Stimulated activated CD4-positive, alpha-beta T cell treated with anti-CD3 and anti-CD28 coated beads, Interleukin-1b, Interleukin-23, amount 100 ng/mL, for 1 hour (primary cell): ENCODE measurements at places on chromosomes 7 and 10.

GRCh38 chr7:157708919-157709295 lies 372.1 kb downstream of the DNAJB6 start:
- no peak for DNase-seq

DNA sequence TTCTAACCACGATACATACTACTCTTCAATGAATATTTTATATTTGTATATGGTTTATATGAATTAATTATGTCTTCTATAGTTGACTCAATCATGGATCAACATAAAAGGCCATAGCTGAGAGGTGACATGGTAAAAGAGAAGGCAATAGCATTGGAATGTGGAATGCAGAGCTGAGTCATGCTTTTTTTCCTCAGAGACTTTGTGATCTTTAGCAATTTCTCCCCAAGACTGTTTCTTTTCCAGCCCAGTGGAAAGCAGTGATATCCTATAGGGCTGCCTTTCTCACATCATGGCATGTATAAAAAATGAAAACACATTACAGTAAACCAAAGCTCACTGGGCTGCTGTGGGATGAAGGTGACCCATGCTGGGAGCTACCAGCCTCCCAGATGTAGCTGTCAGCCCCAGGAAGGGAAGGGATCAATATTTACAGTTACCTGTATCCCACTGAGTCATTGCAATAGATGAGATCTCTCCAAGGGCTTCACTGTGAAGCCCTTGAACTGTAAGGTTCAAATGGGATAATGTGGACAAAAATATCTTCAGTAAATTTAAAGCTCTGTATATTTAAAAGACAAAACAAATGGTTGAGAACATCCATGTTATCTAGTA lies 30.2 kb downstream of the SLC39A12 start:
- no peak for DNase-seq

DNA sequence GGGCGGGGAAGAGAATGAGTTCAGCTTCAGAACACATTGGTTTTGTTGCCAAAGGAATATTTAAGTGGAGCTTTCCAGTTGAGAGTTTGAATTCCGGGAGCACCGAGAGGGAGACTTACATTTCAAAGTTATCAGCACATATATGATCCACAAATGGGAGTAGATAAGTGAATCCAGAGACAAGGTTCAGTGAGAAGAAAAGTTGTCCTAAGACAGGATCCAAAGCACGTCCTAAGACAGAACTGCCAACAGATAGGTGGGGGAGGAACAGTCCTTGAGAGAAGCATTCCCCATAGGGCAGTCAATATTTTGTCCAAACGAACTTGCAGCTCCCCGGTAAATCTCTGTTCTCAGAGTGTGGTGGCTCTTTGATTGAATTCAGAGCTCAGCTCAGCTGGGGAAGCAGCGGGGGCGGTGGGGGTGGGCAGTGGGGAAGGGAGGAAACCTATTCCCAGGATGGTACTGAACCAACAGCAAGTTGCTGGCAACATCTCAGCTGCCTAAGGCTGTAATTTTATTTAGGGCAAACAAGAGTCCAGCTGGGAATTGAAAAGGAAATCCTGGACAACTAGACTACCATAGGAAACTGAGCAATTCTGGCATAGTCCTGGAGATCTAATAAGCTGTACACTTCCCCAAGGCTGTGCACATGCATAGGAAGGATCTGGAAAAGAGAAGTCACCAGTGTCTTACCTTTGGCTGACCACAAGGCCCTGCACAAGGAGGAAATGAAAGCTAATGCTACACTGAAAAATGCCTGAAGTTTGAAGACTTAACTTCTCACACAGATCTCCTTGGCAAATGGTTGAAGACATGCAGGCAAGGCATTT lies 94.2 kb upstream of the CXCL12 start:
- no peak for DNase-seq

GRCh38 chr7:29194594-29195427 lies at the start of gene CHN2:
TSS of gene CHN2 (plus strand) at chr7:29194775.
- no peak for DNase-seq

DNA sequence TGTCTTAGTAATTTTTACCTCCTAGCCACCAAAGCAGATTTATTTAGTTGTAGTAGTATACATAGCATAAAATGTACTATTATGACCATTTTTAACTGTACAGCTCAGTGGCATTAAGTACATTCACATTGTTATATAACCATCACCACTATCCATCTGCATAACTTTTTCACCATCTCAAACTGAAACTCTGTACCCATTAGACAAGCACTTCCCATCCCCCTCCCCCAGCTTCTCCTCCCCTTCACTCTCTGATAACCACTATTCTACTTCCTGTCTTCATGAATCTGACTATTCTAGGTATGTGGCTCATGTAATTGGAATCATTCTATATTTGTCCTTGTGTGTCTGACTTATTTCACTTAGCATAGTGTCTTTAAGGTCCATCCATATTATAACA lies 71.9 kb downstream of the MRPL32 start:
- no peak for DNase-seq

DNA sequence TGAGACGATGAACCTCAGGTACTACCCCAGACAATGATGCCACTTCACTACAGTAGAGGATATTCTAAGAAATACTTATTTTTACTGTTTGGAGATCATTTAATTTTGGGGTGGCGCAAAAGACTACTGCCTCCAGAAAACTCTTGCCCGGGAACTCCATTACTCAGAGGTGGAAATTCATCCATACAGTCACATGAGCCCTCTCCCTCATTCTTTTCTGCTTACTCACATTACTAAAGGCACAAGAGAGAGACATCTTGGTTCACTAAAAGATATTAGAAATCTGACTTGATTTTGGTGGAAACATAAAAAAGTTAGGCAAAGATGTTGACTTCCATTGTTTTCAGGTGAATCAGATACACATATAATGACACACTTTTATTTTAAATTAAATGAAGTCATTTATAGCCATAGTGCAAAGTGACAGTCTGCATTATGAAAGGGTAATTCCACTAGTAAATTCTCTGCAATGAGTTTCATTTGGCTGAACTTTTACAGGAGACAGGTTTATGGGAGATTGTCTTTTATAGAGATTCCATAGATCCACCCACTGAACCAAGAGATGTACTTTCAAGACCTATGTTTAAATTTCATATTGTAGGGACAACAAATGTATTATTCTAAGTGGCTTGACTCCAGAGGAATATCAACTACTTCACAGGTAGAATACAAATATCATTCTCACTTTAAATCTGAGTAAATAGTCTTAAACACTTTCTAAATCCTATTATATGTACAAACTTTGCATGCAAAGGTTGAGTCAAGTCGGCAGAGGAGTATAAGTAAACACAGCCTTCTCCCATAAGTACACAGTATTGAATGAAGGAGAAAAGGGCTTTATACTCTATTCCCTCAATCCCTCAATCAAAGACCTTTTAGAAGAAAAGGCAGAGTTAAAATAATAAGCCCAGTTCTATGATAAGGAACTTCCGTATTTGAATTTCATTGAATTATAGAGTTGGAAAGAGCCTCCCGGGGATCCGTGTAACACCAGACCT lies 18.8 kb downstream of the NEBL start:
- no peak for DNase-seq

GRCh38 chr7:108486291-108486966 lies 30.2 kb upstream of the NRCAM start:
- no peak for DNase-seq

- DNase-seq, result no peak
Observed at GRCh38 chr7:115005953-115006352, 84.1 kb downstream of the MDFIC start.

DNA sequence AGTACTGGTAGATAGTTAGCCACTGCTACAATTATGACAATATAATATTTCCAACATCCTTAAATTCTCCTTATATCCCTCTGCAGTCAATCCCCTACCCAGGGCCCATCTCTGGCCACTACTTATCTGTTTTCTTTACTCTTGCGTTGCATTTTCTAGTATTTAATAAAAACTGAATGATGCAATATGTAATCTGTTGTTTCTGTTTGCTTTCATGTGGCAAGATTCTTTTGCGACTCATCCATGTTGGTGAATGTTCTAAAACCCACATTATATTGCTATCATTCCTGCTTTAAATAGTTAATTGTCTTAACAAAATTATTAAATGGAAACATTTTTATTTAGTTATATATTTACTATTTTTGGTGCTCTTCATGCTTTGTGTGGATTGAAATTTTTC lies 338.5 kb downstream of the MDFIC start:
- no peak for DNase-seq

DNA sequence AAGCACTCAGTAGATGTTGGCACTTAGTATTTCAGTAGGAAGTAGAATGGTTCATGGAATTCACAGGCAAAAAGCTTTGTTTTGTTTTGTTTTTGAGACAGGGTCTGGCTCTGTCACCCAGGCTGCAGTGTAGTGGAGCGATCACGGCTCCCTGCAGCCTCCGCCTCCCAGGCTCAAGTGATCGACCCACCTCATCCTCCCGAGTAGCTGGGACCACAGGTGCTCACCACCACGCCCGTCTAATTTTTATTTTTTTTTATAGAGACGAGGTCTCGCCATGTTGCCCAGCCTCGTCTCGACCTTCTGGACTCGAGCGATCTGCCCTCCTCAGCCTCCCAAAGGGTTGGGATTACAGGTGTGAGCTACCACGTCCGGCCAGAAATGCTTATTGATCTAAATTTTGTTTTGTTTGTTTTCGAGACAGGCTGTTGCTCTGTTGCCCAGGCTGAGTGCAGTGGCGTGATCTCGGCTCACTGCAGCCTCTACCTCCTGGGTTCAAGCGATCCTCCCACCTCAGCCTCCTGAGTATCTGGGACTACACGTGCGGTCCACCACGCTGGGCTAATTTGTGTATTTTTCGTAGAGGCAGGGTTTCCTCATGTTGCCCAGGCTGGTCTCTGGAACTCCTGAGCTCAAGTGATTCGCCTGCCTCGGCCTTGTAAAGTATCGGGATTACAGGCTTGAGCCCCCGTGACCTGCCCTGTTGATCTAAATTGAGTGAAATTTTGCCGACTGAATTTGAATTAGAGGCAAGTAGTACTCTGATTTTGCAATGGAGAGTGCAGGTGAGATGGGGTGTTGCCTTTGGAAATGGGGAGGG lies 1.7 kb downstream of the GLRX3 start:
- DNase-seq, result no peak

GRCh38 chr7:143979998-143980397 lies 20.1 kb upstream of the OR6B1 start:
- no peak for DNase-seq

GRCh38 chr10:133258066-133258817 lies 18.4 kb downstream of the ADAM8 start:
- no peak for DNase-seq

- no peak for DNase-seq
Observed at GRCh38 chr10:112658900-112659638, 212.1 kb downstream of the VTI1A start.

- no peak for DNase-seq
Observed at GRCh38 chr7:156865493-156865892, 27.5 kb downstream of the LMBR1 start.

DNA sequence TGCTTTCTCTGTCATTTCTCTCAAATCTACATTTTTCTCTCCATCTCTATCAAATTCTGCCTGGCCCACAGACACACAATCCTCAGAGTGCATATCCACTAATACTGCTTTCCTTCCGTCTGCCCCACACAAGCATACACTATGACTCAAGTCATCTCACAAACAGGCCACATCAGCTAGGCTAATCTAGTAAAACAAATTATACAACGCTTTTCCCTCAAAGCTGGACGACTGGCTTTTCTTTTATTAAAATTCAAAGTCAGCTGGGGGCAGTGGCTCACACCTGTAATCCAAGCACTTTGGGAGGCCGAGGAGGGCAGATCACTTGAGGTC lies 161.1 kb downstream of the FAM107B start:
- DNase-seq, result no peak

- DNase-seq, result no peak
Observed at GRCh38 chr10:89615112-89615511, 29.9 kb downstream of the PANK1 start.

DNA sequence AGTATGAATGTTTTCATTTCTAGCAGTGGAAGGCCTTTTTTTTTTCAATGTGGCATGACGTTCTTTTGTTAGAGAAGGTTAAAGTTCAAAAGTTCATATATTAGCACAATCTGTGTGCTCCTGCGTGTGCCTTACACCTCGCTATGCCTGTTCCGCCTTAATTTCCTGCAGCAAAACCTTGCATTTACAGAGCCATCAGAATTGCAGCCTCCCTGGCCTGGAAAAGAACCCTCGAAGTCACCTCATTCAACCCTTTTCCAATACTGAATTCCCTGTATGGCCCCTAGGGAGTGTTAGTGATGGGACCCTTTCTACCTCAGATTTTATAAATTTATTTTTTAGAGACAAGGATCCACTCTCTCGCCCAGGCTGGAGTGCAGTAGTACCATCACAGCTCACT lies 103.5 kb upstream of the ZNF438 start:
- no peak for DNase-seq

DNA sequence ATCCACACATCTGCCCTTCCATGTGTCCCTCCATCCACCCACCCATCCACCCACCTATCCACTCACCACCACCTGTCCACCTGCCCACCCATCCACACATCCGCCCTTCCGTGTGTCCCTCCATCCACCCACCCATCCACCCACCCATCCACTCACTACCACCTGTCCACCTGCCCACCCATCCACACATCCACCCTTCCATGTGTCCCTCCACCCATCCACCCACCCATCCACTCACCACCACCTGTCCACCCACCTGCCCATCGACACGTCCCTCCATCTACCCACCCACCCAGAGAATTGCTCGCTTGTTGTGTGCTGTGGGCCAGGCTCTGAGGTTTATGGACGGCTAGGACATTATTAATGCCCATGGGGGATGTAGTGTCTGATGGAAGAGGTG lies 500.2 kb downstream of the DNAJB6 start:
- DNase-seq, result no peak

- DNase-seq, result no peak
Observed at GRCh38 chr10:47288236-47288635, 11.8 kb upstream of the GDF10 start.

GRCh38 chr10:75650648-75651047 lies 219.2 kb downstream of the LRMDA start:
- DNase-seq, result no peak

- no peak for DNase-seq
Observed at GRCh38 chr10:110841767-110842267, 29.9 kb upstream of the PDCD4 start.

GRCh38 chr7:44914992-44915607 lies 29.8 kb upstream of the PURB start:
- DNase-seq, result peak; percentile 31

GRCh38 chr10:131001438-131001837 lies 310.1 kb downstream of the TCERG1L start:
- DNase-seq, result no peak

DNA sequence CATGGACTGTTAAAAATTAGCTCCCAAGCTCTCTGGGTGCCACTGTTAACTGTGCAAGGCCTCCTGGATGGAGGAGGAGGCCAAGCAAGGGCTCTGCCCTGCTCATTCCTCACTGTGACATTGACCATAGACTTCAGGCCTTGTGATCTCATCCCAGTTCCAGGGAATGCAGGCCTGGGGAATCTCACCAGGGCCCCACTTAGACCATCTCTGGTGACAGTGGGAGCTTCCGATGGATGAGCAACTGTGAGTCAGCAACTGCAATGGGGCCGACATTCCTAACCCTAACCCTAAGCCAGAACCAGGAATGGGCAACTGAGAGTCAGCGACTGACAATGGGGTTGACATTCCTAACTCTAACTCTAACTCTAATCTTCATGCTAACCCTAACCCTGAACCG lies 50.4 kb upstream of the MSMB start:
- no peak for DNase-seq

- no peak for DNase-seq
Observed at GRCh38 chr10:76902949-76903348, 734.7 kb downstream of the KCNMA1 start.

- no peak for DNase-seq
Observed at GRCh38 chr10:125081931-125082330, 78.4 kb downstream of the CTBP2 start.

GRCh38 chr7:144454256-144455039 lies 51.0 kb upstream of the NOBOX start:
- no peak for DNase-seq

GRCh38 chr10:4804465-4804864 lies 21.5 kb upstream of the AKR1E2 start:
- DNase-seq, result no peak
